CD4-positive, alpha-beta T cell (primary cell): ENCODE measurements at places on chromosomes 2 and 18.

DNA sequence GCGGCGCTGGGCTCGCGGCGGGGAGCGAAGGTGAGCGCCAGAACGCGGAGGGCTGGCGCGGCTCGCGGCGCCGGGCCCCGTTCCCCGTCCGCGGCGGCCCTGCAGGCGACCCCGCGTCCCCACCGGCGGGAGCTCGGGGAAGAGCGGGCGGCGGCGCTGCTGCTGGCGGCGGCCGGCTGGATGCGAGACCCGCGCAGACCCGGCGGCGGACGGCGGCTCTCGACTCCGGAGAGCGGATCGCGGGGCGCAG, 213 bp downstream of the DOK6 start:
- DNase-seq, result no peak

- no peak for DNase-seq
These were observed 24.1 kb upstream of the KANSL1L start for GRCh38 chr2:210195101-210195852.

DNA sequence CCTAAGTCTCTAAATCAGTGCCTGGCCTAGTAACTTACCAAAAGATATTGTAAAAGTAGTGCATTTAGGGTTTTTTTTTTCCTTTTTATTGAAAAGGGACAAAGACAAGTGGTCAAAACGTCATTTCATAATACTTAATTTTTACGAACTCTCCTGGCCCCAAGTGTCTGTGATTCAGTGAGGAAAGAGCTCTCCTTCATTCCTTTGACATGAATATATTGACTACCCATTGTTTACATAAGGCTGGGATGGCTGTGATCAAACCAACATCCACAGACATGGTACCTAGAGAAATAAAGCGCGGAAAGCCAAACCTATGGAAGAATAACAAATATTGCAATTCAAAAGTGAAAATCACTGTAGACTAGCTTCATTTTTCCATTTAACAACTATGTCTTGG, 198.4 kb downstream of the BABAM2 start:
- DNase-seq, result no peak

GRCh38 chr18:55582325-55582724, 5.7 kb downstream of the TCF4 start:
- no peak for DNase-seq

- DNase-seq, result no peak
These were observed 178.0 kb downstream of the MCFD2 start for GRCh38 chr2:46737577-46737976.

GRCh38 chr2:163669506-163669905, 66.3 kb downstream of the FIGN start:
- DNase-seq, result no peak

DNA sequence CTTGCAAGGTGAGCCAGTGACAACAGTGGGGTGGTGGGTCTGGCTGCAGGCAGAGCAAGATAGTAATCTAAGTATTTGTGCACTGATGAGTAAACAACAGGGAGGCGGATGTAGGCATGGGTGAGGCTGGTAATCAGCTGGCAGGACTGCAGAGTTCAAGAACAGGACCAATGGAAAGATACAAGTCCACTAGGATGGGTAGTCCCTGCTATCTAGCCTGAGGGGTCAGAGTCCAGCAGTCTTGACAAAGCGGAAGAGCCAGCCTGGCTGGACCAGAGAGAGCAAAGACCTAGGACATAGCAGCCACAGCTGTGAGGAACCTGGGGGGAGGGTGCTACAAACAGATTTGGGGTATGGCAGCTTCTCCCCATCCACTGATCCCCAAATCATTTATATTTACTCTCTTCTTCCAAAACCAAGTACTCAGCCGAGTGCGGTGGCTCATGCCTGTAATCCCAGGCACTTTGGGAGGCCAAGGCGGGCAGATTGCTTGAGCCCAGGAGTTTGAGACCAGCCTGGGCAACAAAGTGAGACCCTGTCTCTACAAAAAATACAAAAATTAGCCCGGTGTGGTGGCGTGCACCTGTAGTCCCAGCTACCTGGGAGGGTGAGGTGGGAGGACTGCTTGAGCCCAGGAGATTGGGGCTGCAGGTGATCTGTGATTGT, 25.9 kb downstream of the VIL1 start:
- no peak for DNase-seq
